ENCODE measurements at places on chromosomes 7 and 10.

GRCh38 chr10:17599089-17599488 lies 18.1 kb downstream of the HACD1 start:
- DNase-seq = no peak

GRCh38 chr10:48444861-48445841 lies 138.7 kb downstream of the MAPK8 start:
- no peak for DNase-seq

GRCh38 chr7:107684947-107685463 lies 24.4 kb downstream of the SLC26A4 start:
- DNase-seq = no peak

DNA sequence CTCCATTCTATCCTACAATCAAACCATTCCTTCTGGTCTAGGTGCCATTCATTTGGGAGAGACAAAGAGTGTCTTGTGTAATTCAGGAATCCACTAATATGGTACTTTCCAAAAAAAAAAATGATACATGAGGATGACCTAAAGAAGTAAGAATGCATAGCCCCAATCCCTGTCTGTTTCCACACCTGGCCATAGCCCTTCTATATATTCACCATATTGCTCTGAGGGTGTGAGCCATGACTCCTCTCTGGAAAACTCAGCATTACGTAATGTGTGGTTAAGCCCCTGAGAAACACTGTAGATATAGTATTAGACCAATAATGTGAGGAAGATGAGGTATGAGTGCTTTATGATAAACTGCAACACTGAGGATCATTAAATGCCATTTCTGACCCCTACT lies 592.7 kb downstream of the INHBA start:
- no peak for DNase-seq

GRCh38 chr7:106952658-106953231 lies 87.7 kb downstream of the PIK3CG start:
- no peak for DNase-seq

GRCh38 chr7:146764458-146764857 lies 647.9 kb downstream of the CNTNAP2 start:
- DNase-seq = no peak

- DNase-seq = no peak
Observed at GRCh38 chr10:33125522-33126517, 167.8 kb upstream of the ITGB1 start.

DNA sequence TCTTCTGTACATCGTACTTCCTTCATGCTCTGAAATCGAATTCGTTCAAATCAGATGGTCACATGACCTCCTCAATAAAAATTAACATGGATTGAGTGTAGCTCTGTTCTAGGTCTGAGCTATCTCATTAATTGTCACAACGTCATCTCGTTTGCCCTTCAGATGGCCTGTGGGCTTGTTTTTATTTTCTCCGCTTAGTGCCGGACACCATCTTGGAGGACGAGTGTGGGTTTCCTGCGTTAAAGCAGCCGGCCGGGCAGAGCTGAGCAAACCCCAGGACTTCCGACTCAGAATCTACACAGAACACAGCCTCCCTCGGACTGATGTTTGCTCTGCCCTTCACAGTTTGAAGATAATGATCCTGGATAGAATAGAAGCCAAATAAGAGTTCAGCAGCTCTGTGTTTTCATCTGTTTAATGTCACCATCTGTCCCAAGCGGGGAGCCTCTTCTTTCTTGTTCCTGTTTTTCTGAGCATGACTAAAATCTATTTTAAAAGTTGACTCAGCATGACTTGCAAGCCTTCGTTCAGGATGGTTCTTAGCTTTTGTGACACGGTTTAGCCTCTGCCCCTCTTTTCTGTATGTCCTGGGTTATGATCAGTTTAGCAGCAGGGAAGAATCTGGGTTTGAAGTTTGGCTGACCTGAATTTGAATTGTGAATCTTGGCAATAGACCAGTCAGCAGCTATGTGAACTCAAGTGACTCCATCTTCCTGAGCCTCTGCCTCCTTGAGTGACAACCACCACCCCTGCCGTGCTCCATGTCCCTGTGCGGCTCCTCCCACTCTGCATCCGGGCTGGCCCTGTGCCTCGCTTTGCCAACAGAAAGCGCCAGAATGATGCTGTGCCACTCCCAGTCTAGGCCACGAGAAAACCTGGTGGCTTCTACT lies 30.6 kb upstream of the GALNTL5 start:
- DNase-seq = no peak

- no peak for DNase-seq
Observed at GRCh38 chr10:123772645-123773508, 106.7 kb downstream of the GPR26 start.

DNA sequence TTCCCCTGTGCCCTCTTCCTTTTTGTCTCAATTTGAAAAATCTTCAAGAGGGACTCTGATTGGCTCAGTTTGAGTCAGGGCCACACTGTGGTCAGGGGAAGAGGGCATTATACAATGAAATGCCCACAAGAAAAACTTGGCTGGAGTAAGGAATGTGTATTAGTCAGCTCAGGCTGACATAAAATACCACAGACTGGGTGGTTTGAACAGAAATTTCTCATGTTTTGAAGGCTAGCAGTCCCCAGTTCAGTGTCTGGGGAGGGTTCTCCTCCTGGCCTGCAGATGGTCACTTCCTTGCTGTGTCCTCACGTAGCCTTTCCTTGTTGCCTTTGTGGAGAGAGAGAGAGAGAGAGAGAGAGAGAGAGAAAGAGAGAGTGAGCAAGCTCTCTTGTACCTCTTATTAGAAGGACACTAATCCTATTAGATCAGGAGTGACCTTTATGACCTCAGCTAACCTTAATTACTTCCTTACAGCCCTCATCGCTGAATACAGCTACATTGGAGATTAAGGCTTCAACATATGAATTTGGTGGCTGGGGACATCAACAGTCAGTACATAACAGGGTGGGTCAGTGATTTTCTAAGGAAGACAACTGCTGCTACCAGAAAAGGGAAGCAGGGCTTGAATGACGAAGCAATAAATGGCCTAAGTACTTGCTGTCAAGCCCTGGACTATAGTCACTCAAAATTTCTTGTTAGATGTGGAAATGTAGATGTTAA lies 25.8 kb upstream of the FAM13C start:
- DNase-seq = no peak

DNA sequence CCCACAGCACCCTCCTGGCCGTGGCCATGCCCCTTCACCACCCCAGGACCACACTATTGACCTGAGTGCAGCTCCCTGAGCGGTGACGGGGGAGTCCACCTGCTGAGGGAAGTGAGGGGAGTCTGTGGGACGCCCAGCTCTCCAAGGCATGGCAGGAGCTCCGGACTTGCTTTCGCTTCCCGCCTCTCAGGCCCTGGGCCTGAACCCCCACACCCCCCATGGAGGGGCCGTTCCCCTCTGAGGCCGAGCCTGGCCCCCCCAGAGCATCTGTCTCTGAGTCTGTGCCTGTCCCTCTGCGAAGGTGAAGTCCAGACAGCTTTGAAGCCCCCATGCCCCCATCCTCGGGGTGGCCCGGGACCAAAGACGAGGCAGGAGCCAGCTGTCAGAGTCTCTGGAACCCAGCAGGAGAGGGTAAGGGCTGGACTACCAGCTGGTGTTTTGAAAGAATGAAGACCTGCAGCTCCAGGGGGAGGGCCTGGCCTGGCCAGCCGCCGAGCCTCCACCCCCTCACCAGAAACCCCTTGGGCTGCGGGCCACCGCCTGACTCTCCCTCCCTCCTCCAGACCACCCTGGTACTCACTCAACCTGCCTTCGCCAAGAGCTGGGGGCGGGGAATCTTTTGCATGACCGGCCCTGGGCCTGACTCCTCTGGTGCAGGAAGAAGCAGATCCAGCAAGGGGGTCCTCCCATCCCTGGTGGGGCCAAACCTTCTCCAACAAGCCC lies 114.0 kb downstream of the PDGFA start:
- no peak for DNase-seq

GRCh38 chr7:151087245-151088018 lies 1.2 kb downstream of the AGAP3 start:
- DNase-seq = no peak

DNA sequence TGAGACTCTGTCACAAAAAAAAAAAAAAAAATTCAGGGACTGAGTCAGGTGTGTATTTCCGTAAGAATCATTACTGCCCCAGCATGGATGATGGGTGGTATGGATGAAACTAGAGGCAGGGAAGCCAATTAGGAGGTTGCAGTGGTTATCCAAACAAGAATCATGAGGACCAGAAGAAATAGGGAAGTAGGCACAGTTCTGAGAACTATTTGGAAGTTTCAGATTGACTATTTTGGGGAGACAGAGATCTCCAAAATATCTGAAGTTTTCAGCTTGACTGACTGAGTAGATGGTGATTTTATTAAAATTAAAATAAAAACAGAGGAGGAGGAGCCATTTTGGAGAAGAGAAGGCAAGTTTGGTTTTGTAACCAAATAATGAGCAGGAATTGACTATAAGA lies 119.4 kb upstream of the NRBF2 start:
- DNase-seq = no peak

- no peak for DNase-seq
Observed at GRCh38 chr10:132229834-132230556, 43.2 kb downstream of the DPYSL4 start.

DNA sequence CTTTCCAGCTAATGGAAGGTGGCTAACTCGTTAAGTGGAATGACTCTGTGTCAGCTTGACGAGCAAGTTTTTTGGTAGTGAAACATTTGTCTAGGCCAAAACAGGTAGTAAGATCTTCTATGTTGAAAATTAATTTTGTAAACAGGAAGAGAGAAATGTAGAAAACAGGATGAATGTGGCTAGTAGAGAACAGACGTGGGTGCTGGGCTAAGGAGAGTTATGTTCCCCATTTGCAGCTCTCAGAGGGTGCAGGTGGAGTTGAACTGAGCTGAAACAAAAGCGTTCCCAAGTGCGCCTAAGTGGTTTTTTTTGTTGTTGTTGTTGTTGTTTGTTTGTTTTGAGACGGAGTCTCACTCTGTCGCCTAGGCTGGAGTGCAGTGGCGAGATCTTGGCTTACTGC lies 59.5 kb upstream of the SRPK2 start:
- DNase-seq = no peak

DNA sequence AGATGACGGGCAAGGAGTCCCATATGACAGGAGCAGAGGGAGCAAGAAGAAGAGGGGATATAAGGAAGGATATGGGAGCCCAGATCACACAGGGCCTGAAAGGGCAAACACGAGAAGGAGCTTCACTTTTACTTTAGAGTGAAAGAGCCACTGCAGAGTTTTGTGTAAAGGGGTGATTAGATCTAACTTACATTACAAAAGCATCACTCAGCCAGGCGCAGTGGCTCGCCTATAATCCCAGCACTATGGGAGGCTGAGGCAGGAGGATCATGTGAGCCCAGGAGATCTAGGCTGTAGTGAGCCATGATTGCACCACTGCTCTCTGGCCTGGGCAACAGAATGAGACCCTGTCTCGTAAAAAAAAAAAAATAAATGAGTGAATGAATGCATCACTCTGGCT lies 91.1 kb downstream of the MPP7 start:
- DNase-seq = no peak

- DNase-seq = no peak
Observed at GRCh38 chr10:22658745-22659410, 55.5 kb downstream of the PIP4K2A start.

DNA sequence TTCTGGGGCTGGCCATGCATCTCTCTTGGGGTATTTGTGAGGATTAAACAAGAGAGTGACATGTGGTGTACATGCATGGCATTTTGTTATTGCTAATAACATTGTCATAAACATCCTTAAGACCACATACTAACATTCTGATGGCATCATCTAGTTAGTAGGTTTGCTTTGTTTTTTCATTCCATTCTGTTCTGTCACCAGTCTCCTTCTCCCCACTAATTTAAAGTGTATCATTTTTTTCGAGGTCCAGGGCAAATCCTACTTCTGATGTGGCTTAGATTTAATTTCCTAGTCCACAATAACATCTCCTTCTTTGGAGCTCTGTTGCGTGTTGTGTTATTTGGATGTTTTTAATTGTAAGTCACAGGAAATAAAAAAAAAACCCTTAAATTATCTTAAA lies 248.1 kb downstream of the LRMDA start:
- DNase-seq = no peak

DNA sequence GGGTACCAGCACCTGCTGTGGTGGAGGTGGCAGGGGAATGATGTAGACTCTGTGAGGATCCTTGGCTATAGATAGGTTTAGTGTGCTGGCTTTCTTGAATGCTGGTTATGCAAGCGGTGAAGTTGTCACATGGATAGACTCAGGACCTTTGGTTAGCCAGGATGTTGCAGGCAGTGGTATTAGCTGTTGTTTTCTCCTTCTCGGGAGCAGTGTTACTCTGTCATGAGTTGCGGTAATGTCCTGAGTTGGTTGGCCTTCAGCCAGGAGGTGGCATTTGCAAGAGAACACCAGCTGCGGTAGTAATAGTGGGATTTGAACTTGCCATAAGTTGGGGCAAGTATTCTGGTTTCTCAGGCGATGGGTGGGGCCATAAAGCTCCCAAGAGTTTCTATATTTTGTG lies 10.8 kb downstream of the AGK start:
- DNase-seq = no peak

DNA sequence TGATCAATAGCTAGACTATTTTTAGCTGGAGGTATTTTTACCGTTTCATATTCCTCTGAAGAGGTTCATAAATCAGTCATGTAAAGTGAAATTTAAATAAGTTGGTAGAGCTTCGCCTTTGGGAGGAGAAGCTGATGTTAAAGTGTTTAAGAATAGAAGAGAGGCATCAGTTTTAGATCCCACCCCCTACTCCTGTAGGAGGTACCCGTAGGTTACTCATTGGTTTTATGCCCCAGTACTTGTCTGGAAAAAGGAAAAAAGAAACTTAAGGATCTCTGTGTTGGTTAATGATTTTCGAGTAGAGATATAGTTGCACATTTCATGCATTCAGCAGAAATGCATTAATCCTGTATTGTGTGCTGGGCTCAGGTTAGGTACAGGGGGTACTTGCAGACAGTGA lies 8.7 kb downstream of the ZNF365 start:
- no peak for DNase-seq

DNA sequence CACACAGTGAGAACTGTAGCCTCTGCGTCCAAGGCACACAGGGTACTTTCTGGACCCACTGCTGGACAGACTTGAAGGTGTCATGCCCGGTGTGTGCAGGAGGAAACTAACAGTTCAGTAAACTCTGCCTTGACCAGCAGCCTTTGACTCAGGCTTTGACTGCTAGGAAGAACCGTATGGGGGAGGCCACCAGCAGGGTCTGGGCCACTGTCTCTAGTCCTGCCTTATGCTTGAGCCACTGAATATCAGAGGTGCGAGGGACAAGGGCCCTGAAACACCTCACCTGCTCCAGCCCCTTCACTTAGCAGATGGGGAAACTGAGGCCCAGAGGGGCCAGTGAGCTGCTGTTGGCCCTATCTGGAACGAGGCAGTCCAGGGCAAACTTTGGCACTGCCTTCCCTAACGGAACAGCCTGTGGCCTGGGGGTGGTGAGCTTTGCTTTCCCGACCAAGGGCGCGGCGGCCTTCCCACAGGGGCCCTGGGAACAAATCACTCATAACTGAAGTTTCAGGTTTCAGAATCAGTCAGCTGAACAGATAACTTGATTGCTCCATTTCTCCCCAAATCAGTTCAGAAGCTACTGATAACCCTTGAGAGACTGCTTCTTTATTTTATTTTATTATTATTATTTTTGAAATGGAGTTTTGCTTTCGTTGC lies 130.0 kb downstream of the FAM53B start:
- no peak for DNase-seq
